Inflammatory macrophage (primary cell): ENCODE measurements at places on chromosomes 6 and 20.

GRCh38 chr6:17536586-17536985 lies 63.5 kb upstream of the FAM8A1 start:
- DNase-seq, result no peak

GRCh38 chr6:122631571-122632249 lies 21.5 kb downstream of the PKIB start:
- DNase-seq, result no peak

- DNase-seq, result no peak
Measured at GRCh38 chr6:151307501-151307900, 67.7 kb downstream of the AKAP12 start.

DNA sequence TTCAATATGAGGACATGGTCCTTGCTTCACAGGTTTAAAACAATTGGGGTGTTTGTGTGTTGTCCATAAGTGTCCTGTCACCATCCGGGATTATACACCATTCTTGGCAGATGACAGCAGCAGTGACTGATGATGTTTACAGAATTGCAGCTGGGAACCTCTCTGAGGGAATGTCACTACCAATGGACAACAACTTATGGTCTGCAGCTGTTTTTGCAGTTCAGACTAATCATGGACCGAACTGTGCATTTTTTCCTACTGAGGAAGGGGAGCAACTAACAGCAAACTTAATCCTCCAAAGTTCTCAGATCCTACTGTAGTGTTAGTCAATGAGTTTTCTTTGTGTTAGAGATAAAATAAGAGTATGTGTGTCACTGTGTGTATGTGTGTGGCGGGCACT lies 26.0 kb downstream of the FAM229B start:
- no peak for DNase-seq

DNA sequence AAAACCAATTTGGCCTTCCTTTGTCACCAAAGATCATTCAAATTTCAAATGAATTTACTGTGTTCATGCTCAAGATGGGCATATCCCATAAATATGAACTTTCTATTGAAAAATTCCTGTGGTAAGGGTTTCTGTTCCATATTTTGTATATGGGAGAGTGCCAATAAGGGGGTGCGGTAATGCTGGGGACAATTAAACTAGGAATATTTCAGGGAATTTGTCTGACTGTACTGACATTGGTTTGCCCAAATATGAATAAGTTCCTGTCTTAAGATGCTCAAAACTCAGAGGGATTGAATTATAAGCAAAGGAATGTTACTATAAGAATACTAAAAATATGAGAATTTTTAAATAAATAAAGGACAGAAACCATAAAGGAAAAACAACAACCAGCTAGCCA lies 553.0 kb upstream of the MARCKS start:
- no peak for DNase-seq

DNA sequence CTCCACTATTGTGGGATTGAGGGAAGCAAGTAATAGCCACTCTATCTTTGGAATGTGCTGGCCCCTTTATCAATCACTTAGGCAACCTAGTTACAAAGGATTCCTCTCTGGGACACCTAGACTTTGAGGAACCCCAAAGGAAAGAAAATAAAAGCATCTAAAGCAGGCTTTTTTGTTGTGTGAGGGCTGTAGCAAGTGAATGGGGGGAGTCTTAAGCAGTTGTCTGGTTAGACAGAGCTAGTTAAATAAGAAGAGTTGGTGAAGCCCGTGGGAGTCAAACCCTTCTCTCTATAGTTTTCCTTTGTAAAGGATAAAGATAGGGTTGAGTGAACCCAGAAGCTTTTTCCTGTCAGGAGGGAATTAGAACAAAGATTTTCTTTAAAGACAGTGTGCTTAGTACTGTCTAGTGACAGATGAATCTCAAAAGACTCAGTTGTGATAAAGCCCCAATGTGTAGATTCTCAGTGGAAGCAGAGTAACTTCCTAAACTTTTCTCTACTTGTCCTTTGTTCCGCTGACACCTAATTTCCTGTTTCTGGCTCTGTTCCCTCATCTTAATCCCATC lies 63.3 kb downstream of the HDGFL1 start:
- DNase-seq, result no peak

GRCh38 chr20:44967207-44967807 lies 995 bp downstream of the STK4 start:
- peak; percentile 71 for DNase-seq
